ENCODE measurements at places on chromosomes 4 and X. TPM values are rescaled to one million over a fixed set of nuclear protein-coding genes. Genes with fewer than 3 reads are reported as not detected.
A peak's percentile ranks its signal among the peaks of the same experiment; 100 is the strongest.

The SCRG1 gene
- not detected for total RNA-seq

The SERPINA7 gene
- not detected for total RNA-seq

The ZAR1 gene
- total RNA-seq = not detected

The DSPP gene
- not detected for total RNA-seq

The PCDH11X gene
- total RNA-seq = not detected

The PAGE2B gene
- not detected for total RNA-seq

The ADGRG4 gene
- not detected for total RNA-seq

The SPANXC gene
- total RNA-seq = not detected

DNA sequence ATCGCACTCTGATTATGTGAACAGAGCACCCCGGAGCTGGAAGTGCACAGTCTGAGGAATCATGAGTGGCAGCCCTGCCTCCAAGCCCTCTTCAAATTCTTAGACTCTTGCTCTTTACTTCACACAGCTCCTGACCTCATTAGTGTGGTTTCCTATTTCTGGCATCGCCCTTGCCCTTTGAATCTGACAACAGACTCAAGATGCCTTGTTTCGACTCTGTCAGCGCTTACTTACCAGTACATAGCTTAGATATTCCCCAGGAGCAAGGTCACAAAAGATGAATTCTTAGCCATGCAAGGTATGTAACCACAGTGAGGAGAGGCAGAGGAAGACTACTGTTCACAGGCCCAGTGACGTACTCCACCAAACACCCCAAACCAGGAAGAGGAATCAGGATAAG, 167.2 kb downstream of the KDR start:
- no peak for DNase-seq

DNA sequence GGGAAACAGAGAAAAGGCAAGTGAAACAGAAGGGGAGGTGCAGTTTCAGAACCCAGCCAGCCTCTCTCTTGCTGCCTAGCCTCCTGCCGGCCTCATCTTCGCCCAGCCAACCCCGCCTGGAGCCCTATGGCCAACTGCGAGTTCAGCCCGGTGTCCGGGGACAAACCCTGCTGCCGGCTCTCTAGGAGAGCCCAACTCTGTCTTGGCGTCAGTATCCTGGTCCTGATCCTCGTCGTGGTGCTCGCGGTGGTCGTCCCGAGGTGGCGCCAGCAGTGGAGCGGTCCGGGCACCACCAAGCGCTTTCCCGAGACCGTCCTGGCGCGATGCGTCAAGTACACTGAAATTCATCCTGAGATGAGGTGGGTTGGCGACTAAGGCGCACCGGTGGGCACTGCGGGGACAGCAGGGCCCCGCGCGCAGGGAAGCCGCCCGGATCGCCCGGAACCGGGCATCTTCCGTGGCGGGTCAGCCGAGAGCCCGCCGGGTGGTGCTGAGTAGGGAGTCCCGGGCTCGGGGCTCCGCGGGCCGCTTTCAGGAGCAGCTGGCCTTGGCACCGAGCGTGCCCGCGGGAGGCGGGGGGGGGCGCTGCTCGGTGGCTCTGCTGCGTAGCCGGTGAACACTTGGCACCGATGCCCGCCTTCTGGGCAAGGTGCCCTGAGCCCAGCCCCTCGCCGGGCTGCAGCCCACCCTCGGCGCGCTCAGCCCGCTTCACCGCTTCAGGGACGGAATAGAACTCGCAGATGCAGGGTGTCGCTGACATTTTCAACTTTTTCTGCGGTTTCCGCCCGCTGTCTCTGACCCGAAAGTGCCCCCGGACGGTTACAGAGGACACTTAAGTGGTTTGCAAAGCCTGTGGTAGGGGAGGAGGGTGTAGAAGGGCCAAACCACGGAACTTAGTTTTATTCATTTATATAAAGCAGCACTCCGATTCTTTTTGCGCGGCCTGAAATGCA, at the start of gene CD38:
Gene CD38 (plus strand): TSS at position 40 of the 953 bp plus-strand sequence. CDS start 87 bp downstream, at position 127.
- no peak for DNase-seq

GRCh38 chr4:39308611-39309010, 57.6 kb downstream of the RFC1 start:
- peak; percentile 36 for DNase-seq

GRCh38 chrX:78046362-78046761, 57.7 kb upstream of the PGK1 start:
- DNase-seq = no peak

- no peak for DNase-seq
Measured at GRCh38 chr4:4320528-4320927, 30.5 kb downstream of the ZBTB49 start.

DNA sequence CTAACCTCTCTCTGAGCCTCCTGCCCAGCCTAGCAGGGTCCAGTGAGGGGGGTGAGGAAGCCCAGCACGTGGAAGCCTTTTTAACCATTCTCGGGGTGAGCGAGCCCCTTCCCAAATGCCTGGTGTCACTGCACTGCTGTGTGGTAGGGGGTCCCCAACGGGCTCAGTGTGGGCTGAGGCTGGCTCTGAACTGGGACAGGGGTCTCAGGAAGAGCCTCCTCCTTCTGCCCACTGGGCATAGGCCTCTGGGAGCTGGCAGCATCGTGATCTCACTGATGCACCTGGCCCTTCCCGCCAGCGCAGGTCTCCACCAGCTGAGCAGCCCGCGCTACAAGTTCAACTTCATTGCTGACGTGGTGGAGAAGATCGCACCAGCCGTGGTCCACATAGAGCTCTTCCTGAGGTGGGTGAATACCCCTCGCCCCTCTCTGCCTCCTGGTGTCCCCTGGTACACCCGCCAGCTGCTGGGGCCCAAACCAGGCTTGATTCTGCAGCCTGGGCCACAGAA, 12.6 kb downstream of the HTRA3 start:
- no peak for DNase-seq

- DNase-seq = no peak
Measured at GRCh38 chr4:163544407-163545038, 50.0 kb downstream of the TMA16 start.
